ENCODE measurements at places on chromosomes 1 and 21.

- no peak for DNase-seq
Measured at GRCh38 chr21:27555996-27556395, 589.1 kb upstream of the ADAMTS5 start.

- DNase-seq, result no peak
Measured at GRCh38 chr21:44684483-44684882, 2.5 kb upstream of the KRTAP12-1 start.

DNA sequence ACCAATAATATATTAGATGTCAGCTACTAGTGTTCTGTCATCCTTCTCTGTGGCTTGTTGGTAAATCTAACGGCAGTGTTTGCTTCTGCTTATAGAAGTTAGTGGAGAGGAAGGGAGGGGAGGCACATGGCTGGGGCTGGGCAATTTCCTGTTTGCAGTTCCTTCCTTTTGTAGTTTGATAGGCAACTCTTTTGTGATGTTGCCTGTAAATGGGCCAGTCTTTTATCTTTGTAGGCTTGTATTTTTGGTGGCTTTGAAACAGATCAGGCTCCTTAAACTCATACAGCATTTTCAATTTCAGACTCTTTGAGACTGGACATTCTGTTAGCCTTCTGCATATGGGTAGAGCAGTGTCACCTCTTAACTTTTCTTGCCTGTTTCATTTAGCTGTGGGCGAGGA, 48.1 kb downstream of the CDC14A start:
- DNase-seq, result peak; percentile 68

- DNase-seq, result no peak
Measured at GRCh38 chr1:228208831-228209551, 1.1 kb downstream of the OBSCN start.

DNA sequence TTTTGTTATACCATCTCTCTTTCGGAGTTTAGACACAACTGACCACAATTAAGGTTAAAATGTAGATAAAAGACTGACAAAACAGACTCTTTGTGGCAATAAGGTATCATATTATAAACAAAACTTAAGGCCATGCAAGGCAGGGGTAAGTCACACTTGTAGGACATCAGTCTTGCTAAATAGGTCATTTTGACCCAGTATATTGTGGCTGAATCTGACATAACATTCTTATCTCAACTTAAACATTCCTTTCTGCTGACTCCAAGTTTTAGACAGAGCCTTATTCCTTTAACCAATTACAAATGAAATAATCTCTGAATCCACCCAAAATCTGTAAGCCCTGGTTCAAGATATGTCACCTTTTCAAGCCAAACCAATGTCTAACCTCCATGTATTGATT, 733.4 kb upstream of the B3GALT2 start:
- DNase-seq, result no peak

- DNase-seq, result no peak
Measured at GRCh38 chr1:172602706-172603105, 56.2 kb upstream of the FASLG start.

GRCh38 chr1:162984699-162985098, 84.5 kb upstream of the RGS4 start:
- DNase-seq, result no peak

GRCh38 chr1:20558191-20558590, 5.8 kb downstream of the FAM43B start:
- no peak for DNase-seq

- DNase-seq, result no peak
Measured at GRCh38 chr21:44049182-44049581, 37.1 kb downstream of the TRAPPC10 start.

DNA sequence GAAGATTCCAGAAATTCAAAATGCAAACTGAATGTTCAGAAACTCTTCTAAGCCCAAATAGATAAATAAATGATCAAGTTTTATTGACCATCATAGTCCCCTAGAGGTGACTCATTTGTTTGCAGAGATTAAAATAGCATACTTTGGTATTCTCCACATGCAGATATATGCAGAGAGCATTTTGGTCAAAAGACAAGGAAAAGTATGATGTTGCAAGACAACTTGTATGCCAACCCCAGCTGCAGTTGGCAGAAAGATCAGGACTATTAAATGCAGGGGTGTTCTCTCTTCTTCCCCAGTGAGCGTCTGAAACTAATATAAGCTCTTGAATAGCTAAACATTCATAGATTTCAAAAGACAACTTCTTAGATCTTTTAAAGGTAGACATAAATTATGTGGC, 404.9 kb downstream of the LTN1 start:
- DNase-seq, result no peak

- no peak for DNase-seq
Measured at GRCh38 chr1:198890214-198890930, 251.5 kb downstream of the PTPRC start.

DNA sequence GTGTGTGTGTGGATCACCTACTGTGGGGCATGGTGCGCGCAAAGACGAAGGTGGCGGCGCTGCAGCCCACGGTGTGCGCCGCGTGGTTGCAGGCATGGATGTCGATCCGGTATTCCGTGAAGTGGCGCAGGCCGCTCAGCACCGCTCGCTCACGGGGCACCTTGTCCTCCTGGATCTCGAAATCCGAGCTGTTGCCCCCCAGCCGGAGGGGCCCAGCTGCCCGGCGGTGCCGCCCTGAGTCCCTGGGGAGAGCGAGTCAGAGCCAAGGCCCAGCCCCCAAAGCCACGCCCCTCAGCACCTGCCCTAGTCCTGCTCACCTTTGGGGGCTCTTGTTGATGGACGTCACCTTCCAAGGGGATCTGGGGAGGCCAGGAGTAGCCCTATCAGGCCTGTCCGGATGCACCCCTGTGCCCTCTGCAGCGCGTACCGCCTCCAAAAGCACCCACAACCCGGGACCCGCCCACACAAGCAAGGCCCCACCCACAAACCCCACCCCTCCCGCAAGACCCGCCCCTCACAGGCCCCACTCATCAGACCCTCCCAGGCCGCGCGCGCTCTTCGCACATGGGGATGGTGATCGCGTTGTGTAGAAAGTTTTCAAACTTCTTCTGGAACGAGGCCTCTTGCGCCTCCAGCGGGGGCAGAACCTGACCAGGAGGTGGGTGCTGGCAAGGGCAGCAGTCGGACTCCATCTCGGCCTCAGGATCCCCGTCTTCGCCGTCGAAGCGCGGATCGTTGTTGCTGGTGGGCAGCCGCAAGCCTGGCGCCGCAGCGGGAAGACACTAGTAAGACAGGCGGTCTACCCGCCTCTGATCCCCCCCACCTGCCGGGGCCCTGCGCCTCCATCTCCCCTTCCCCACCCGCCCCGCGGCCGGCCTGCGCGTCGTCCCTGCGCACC, 13.6 kb downstream of the INSRR start:
- DNase-seq, result no peak

All from activated CD4-positive, alpha-beta T cell treated with anti-CD3 and anti-CD28 coated beads, Interleukin-10, Interleukin-2, amounts not matched to agents 100 ng/mL and 50 ng/mL, durations not matched to agents 16 hours and 8 hours (primary cell).